Activated B cell treated with CpG ODN at 0.5 μM for 24 hours (primary cell): ENCODE measurements at places on chromosomes 13 and 19.

GRCh38 chr13:113110048-113110851, 4.7 kb downstream of the F7 start:
- no peak overlapping the region for H3K27ac ChIP-seq
- no peak overlapping the region for H3K4me3 ChIP-seq

DNA sequence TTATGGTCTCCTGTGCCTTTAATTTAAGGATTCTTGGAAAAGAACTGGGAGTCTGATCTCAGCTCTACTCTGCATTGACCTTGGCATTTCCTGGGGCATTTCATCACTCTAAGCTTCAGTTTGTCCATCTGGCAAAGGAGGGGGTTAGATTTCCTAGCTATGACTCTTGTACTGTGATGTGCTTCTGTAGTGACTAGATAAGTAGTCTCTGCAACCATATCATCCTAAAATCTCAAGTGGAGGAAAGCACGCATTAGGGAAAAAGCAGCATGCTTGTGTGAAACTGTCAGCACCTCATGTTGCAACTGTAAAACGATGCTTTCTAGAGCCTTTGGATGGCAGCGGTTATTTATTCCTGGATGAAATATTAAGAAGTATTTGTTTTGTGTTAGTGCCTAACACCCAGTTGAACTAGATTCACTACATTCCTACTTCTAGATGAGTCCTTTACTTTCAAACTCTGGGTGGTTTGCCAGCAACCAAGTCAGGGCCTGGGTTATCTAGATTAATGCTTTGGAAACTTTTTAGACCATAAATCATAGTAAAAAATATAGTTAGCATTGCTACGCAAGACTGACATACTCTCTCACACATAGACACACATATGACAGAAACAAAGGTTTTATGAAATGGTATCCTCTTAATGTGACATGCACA, 6.8 kb downstream of the WDFY2 start:
- DNase-seq = no peak
- H3K4me3 ChIP-seq = no peak overlapping the region

DNA sequence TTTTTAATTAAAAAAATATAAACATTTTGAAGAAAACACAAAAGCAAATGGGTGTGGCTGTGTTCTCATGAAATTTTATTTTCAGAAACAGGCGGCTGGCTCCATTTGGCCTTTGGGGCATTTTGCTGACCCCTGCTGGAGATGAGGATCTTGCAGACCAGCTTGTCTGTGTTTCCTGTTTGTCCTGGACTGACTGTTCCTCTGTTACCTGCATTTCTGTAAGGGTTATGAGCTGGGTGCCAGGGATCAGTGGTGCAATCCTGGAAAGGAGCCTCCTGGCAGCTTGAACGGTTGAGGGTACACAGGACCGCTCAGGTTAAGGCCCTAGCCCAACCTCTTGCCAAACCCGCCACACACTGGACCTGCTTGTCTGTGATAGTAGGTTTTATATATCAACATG, 49.9 kb downstream of the ZNF787 start:
- H3K4me3 ChIP-seq = no peak overlapping the region
- peaks cover 9% of the 10 kb centered on the region for H3K4me1 ChIP-seq
- H3K27ac ChIP-seq = no peak overlapping the region
- no peak for DNase-seq

DNA sequence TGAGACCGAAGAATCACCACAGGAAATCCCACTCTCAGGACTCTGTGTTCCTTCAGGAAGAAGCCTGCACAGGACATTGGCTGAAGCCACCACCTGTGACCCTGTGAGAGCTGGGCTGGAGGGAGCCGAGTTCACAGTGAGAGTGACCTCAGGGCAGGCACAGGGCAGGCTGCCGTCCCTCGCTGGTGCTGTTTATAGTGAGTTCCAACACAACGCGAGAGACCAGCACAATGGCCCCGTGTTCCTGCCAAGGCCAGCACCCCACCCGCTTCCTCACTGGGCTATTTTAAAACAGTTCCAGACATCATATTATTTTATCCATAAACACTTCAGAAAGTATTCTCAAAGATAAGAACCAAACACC, 18.4 kb upstream of the GAS6 start:
- no peaks in the 10 kb centered on the region for H3K36me3 ChIP-seq
- DNase-seq = no peak
- peaks cover 27% of the 10 kb centered on the region for H3K27me3 ChIP-seq
- H3K27ac ChIP-seq = no peak overlapping the region

DNA sequence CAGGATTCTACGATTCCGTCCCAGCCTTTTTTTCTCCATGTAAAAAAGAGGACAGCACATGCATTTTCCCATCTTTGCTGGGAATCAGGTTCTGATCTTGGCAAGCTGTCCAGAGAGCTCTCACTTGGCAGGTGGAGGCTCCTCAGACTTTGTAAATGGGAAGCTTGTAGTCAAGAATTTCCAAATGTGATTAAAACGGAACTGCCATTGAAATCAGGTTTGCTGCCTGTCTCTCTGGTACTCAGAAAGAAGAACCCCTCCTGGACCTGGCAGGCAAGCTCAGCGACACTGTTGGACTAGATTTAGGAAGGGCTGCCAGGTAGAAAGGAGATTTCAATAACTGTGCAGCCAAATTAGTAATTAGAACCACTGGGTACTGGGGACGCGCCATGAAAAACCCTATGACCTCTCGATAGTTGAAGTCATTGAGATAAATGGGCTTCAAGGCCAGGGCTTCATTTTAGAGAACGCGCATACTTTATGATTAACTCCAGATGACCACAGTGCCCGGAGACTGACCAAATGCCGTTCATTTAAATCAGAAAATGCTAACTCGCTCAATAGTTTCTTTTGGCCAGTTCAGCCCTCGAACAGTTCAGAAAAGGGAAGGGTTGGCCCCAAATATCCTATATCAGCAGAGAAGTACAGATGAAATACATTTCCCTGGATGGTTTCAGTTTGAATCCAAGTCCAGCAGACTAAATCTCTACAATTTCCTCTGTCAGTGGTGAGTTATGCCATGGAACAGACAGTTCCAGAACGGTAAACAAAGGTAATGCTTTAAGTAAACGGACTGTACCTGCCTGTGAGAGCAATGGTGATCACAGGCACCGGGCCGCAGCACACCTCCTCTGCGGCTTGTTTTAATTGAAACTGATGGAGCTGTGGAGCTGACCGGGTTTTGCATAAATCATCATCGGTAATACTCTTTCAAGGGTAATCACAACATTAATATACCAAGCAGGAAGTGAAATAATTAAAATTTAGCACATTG, 517.4 kb downstream of the RFC3 start:
- H3K4me1 ChIP-seq = no peaks in the 10 kb centered on the region
- H3K4me3 ChIP-seq = no peak overlapping the region
- no peak overlapping the region for H3K27ac ChIP-seq
- H3K27me3 ChIP-seq = no peaks in the 10 kb centered on the region

DNA sequence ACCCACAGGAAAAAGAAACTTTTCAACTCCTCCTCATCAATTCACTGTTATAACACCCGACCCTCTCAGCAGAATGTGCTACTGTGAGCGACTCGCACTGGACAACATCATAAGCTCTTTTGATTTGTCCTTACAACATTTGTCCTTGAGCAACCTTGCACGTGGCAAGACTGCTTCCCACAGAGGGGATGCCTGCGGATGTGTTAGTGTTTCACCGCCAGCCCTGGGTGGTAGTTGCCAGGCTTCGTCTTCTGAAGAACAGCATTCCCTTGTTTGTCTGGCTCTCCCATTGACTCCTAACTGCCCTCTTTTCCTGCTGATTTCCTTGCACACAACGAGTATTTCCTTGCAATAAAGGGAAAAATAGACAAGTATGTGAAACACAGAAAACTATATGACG, 111.4 kb upstream of the SLC7A1 start:
- peaks cover 18% of the 10 kb centered on the region for H3K27me3 ChIP-seq
- H3K4me3 ChIP-seq = no peak overlapping the region
- no peaks in the 10 kb centered on the region for H3K4me1 ChIP-seq
- no peak overlapping the region for H3K27ac ChIP-seq

- no peaks in the 10 kb centered on the region for H3K4me1 ChIP-seq
- DNase-seq = no peak
- no peaks in the 10 kb centered on the region for H3K36me3 ChIP-seq
- no peaks in the 10 kb centered on the region for H3K27me3 ChIP-seq
Observed at GRCh38 chr13:81442904-81443303, 1102.0 kb upstream of the SPRY2 start.

DNA sequence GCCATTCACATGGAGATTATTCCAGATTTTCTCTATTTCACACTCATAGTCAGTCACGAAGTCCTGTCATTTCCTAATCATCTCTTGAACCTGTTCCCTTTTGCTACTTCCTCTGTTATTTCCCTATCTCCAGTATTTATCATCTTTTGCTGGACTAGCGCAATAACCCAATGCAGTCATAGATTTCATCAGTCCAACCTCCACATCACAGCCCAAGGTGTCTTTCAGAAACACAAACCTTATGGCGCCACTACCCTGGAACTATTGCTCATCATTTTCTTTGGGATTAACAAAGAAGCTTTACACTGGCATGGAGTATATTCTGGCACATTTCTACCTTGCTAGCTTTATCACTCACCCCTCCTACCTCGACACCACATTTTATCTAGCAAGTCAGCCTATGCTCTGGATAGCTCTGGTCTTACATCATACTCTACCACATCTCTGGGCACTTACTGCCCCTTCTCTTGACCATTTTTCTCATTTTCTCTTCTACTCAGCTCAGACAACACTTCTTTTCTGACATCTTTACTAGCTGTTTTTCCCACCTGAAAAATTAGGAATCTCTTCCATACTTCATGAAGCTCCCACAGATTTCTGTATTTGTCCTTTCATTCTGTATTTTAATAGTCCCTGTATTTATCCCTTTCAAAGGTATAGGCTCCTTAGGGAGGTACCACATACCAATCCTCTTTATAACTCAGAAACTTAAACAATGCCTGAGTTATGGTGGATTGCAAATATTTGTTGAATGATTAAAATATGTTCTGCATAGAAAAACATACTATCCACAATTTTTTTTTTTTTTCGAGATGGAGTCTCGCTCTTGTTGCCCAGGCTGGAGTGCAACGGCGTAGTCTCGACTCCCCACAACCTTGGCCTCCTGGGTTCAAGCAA, 534.7 kb downstream of the KLF12 start:
- no peak for DNase-seq
- H3K27ac ChIP-seq = no peak overlapping the region

GRCh38 chr13:26502826-26503225, 54.7 kb upstream of the WASF3 start:
- H3K27ac ChIP-seq = no peak overlapping the region
- H3K4me1 ChIP-seq = no peaks in the 10 kb centered on the region
- peaks cover 6% of the 10 kb centered on the region for H3K27me3 ChIP-seq

DNA sequence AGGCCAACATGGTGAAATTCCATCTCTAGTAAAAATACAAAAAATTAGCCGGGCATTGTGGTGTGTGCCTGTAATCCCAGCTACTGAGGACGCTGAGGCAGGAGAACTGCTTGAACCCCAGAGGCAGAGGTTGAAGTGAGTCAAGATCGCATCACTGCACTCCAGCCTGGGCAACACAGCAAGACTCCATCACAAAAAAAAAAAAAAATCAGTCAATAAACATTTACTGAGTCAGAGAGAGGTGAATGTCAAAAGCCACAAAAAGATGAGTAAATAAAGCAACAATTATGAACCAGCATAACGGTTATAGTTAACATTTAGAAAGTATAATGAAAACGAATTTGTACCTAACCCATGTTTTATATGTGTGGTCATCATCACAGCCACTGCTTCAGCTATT, 23.1 kb downstream of the PSPC1 start:
- peaks cover 76% of the 10 kb centered on the region for H3K36me3 ChIP-seq
- no peaks in the 10 kb centered on the region for H3K27me3 ChIP-seq
- no peak overlapping the region for H3K4me3 ChIP-seq
- DNase-seq = no peak
- no peak overlapping the region for H3K27ac ChIP-seq

DNA sequence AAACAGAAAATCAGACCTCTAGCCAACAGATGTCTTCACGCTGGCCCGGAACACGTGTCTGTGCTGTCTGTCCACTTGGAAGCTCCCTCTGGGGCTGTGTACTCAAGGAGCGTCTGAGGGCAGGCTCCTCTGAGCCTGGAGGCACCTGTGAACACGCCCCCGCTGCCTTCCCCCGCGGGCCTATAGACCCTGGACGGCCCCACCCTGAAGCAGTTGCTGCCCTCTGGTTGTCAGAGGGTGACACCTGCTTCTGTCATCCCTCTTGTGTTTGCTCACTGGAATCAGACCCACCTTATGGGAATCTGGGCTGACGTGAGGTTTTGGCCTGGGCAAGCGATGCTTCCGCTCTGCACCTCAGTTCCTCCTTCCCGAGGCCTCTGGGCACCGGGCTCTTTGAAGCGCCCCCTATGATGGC, 19.2 kb downstream of the EPN1 start:
- peaks cover 70% of the 10 kb centered on the region for H3K36me3 ChIP-seq
- H3K27ac ChIP-seq = no peak overlapping the region
- H3K27me3 ChIP-seq = no peaks in the 10 kb centered on the region

- no peaks in the 10 kb centered on the region for H3K36me3 ChIP-seq
- H3K4me3 ChIP-seq = peak overlapping the region; percentile 32
- DNase-seq = no peak
- H3K4me1 ChIP-seq = peaks cover 21% of the 10 kb centered on the region
- H3K27me3 ChIP-seq = peaks cover 23% of the 10 kb centered on the region
Observed at GRCh38 chr19:7860714-7861618, 13.2 kb downstream of the PRR36 start.

DNA sequence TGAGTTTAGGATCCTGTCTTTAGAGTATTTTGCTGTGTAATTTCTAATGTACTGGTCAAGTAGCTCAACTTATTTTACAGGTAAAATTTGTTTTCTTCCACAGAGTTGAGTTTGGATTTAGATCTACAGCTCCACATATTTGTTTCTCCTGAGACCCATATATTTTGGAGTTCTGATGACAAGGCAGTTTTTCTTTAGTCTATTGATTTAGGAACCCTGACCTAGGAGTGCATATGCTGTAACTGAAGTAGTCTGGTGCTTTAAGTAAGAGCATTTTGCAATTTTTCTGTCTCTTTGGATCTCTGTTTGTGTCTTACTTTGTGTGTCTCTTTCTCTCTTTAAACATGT, 19.5 kb upstream of the SPRY2 start:
- DNase-seq = no peak
- no peaks in the 10 kb centered on the region for H3K27me3 ChIP-seq
- H3K36me3 ChIP-seq = no peaks in the 10 kb centered on the region

DNA sequence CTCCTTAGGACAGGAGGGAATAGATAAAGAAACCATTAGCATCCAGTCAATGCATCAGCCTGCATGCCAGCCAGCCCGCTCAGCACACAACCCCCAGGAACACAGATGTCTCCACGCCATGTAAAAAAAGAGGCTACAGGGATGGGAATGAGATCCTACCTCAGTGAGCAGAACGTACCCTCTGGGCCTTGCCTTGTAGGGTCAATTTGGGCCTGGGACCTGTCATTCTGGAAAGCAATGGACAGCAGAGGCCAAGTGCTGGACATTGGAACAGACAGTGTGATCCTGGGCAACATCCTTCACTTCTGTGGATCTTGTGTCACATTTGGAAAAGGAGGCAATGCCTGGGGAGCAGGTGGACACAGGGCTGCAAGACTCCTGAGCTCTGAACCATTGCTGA, 26.0 kb downstream of the VSTM2B start:
- DNase-seq = no peak
- no peak overlapping the region for H3K27ac ChIP-seq
- no peaks in the 10 kb centered on the region for H3K36me3 ChIP-seq
- no peak overlapping the region for H3K4me3 ChIP-seq
- H3K27me3 ChIP-seq = peaks cover 11% of the 10 kb centered on the region
- H3K4me1 ChIP-seq = no peaks in the 10 kb centered on the region

GRCh38 chr13:80523134-80523533, 182.2 kb upstream of the SPRY2 start:
- H3K4me3 ChIP-seq = no peak overlapping the region
- DNase-seq = no peak
- no peaks in the 10 kb centered on the region for H3K27me3 ChIP-seq
- H3K36me3 ChIP-seq = no peaks in the 10 kb centered on the region
